ENCODE measurements at places on chromosomes 13 and 19.

DNA sequence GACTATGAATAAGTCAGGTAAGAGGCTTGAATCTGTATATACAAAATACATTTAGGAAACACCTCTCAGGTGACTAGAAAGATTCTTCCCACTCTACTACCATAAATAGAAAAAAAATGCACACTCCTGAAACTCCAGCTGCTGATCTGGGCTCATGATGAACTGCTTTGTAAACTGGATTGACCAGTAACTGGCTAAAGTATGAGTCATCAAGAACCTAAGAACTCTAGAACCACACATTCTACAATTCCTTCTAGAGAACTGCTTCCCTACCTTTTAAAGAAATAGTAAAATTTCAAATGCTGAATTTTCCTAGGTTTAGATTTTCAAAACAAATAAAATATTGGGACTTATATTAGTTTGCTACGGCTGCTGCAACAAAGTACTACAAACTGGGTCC is 55.2 kb downstream of the ELF1 start:
- no peak overlapping the region for H3K4me3 ChIP-seq
- peaks cover 63% of the 10 kb centered on the region for H3K4me1 ChIP-seq
- no peak overlapping the region for H3K27ac ChIP-seq

DNA sequence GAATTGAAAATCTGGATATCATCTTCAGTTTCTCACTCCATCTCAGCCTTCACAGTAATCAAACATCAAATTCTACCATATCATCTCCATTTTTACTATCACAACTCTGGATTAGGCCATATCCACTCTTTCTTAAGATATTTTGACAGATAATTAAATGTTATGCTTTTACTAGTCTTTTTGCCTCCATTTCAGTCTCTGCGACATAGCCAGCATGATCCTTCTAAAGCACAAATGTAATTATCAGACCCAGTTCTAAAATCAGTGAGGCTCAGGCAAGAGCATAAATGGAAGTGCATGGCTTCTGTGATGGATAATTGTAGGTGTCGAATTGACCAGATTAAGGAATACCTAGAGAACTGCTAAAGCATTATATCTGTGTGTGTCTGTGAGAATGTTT is 307.7 kb downstream of the PCDH20 start:
- H3K27me3 ChIP-seq, result no peaks in the 10 kb centered on the region
- H3K4me3 ChIP-seq, result no peak overlapping the region
- no peak overlapping the region for H3K27ac ChIP-seq
- H3K4me1 ChIP-seq, result no peaks in the 10 kb centered on the region
- no peaks in the 10 kb centered on the region for H3K36me3 ChIP-seq

GRCh38 chr19:939439-939838 is 13.6 kb downstream of the ARID3A start:
- no peak for DNase-seq
- H3K27me3 ChIP-seq, result no peaks in the 10 kb centered on the region
- H3K27ac ChIP-seq, result no peak overlapping the region
- no peak overlapping the region for H3K4me3 ChIP-seq

DNA sequence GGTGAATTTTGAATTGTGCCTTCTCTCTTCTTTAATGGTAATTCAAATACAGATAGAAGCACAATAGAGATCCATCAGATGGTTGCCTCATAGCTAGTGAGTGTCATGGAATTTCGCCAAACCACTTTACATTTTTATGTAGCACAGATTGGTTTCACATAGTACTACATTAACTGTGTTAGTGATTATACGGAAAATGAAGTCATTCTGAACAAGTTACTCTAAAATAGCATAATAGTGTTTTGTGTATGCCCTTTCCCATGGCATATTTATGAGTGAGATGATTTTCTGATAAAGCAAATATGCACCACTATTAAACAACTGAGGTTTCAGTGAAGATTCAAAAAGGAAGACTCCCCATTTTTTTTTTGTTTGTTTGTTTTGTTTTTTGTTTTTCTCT is 1623.5 kb downstream of the PCDH9 start:
- H3K4me1 ChIP-seq, result no peaks in the 10 kb centered on the region
- DNase-seq, result no peak
- no peak overlapping the region for H3K4me3 ChIP-seq
- H3K27ac ChIP-seq, result no peak overlapping the region
- H3K36me3 ChIP-seq, result no peaks in the 10 kb centered on the region

GRCh38 chr13:44230736-44231135 is 142.9 kb upstream of the SERP2 start:
- H3K36me3 ChIP-seq, result no peaks in the 10 kb centered on the region
- no peak for DNase-seq
- H3K27me3 ChIP-seq, result peaks cover 5% of the 10 kb centered on the region
- no peaks in the 10 kb centered on the region for H3K4me1 ChIP-seq
- H3K4me3 ChIP-seq, result no peak overlapping the region

DNA sequence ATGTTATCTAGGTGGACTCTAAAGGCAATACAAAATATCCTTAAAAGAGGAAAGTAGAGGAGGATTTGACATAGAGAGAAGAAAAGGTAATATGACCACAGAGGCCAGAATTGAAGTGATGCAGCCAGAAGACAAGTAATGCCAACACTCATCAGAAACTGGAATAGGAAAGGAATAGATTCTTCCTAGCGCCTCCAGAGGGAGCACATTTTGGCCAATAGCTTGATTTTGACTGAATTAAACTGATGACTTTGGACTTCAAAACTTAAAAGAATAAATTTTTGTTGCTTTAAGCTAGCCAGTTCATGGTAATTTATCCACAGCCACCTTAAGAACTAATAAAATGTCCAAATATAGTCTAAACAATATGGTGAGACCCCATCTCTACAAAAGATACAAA is 1921.9 kb downstream of the OLFM4 start:
- H3K27ac ChIP-seq, result no peak overlapping the region
- DNase-seq, result no peak
- no peaks in the 10 kb centered on the region for H3K4me1 ChIP-seq

DNA sequence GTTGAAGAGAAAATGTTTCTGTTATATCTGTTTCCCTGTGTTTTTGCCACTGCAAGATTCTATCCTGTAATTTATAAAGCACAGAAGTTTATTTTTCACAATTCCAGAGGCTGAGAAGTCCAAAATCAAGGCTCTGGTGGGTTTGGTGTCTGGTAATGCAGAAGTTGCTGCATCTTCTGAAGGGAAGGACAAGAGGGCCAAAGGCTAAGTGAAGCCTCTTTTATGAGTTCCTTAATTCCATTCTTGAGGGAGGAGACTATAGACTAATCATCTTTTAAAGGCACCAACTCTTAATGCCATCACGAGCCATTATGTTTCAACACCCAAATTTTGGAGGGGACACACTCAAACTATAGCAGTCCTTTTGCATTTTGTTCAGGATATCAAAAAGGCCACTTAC is 34.1 kb upstream of the WDFY2 start:
- no peaks in the 10 kb centered on the region for H3K4me1 ChIP-seq
- no peak overlapping the region for H3K4me3 ChIP-seq
- no peaks in the 10 kb centered on the region for H3K27me3 ChIP-seq
- no peaks in the 10 kb centered on the region for H3K36me3 ChIP-seq
- no peak for DNase-seq

GRCh38 chr13:30186634-30187415 is 120.5 kb downstream of the KATNAL1 start:
- no peak overlapping the region for H3K27ac ChIP-seq
- no peaks in the 10 kb centered on the region for H3K36me3 ChIP-seq
- no peaks in the 10 kb centered on the region for H3K27me3 ChIP-seq
- no peak for DNase-seq
- no peak overlapping the region for H3K4me3 ChIP-seq

DNA sequence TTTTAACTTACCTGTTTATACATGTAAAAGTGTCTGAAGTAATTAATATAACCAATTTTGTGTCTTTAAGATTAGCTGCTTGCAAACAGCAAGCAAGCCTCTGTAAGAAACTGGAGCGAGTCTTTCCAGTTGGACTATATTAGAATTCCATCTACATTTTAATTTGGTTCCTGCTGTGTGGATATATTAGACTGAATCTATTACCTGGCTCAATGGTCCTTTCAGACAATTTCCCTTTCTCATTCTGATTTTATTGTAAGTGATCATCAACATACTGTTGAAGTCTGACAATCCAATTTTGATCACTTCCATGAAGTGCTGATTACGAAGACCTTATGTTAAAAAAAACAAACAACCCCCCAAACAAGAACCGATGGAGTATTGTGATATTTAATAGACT is 72.3 kb downstream of the GPC5 start:
- no peaks in the 10 kb centered on the region for H3K36me3 ChIP-seq
- no peak overlapping the region for H3K4me3 ChIP-seq
- no peaks in the 10 kb centered on the region for H3K4me1 ChIP-seq
- no peak overlapping the region for H3K27ac ChIP-seq

DNA sequence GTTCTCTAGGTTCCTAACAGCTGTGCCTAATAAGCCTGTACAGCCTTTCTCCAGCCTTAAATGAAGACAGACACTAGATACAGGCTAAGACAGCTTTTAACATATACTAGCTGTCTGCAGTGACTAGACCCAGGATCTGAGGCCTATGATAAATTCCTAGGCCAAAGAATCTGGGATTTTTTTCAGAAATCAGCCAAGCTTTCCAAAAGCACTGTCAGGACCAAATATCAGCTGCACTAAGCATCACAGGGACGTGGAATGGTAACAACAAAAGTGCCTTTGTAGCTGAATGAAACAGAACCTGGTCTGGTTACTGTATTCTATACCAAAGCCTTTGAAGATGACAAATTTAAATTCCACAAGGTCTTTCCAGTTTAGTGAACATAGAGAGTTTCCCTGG is 77.9 kb upstream of the DOCK9 start:
- no peak overlapping the region for H3K4me3 ChIP-seq
- no peak overlapping the region for H3K27ac ChIP-seq
- peaks cover 66% of the 10 kb centered on the region for H3K4me1 ChIP-seq
- no peaks in the 10 kb centered on the region for H3K27me3 ChIP-seq
- no peak for DNase-seq
- no peaks in the 10 kb centered on the region for H3K36me3 ChIP-seq

GRCh38 chr13:40756042-40756441 is 14.9 kb downstream of the MRPS31 start:
- no peaks in the 10 kb centered on the region for H3K4me1 ChIP-seq
- H3K36me3 ChIP-seq, result peaks cover 71% of the 10 kb centered on the region

DNA sequence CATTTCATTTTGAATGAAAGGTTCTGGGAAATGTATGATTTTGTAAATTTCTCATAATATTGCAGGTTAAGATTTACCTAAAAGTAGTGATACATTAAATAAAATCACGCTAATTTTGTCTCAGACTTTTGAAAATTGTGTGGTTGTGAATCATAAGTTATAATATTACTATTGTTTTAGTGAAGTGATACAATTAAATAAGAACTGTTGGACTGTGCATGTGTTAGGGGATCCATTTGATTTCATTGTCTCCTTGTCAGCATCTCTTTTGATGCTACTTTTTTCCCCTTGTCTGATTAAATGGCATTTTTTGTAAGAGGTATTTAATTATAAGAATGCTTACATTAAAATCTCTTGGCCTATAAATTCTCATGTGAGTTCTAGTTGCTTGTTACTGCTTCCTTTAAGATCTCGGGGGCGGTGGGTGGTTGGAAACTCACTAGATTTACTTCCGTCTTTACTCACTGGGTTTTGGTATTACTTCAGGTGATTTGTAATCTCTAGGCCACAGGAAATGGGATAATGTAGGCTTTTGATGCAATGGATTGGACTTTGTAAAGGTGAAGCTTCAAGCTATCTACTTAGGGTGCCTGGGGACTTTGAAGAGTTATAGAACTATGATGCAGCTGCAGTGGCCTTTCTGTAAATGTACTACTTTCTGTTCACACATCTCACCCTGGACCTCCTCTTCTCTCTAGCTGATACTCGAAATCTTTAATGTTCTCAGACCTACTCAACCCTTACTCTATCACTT is 66.5 kb downstream of the PAN3 start:
- no peaks in the 10 kb centered on the region for H3K27me3 ChIP-seq
- peaks cover 26% of the 10 kb centered on the region for H3K36me3 ChIP-seq

DNA sequence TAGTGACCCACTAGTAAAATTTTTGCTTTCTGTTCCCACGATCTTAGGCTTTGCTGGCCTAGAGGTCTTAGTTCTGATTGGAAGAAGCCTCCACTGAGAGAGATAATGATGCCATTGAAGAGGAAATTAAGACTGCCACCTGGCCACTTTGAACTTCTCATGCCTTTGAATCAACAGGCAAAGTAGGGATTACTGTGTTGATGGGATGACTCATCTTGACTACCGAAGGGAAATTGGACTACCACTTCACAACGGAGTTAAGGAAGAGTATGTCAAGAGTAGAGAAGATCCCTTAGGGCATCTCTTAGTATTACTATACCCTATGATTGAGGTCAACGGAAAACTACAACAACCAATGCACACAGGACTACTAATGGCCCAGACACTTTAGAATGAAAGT is 12.7 kb upstream of the FREM2 start:
- H3K4me1 ChIP-seq, result no peaks in the 10 kb centered on the region
- no peaks in the 10 kb centered on the region for H3K36me3 ChIP-seq
- no peak overlapping the region for H3K4me3 ChIP-seq

DNA sequence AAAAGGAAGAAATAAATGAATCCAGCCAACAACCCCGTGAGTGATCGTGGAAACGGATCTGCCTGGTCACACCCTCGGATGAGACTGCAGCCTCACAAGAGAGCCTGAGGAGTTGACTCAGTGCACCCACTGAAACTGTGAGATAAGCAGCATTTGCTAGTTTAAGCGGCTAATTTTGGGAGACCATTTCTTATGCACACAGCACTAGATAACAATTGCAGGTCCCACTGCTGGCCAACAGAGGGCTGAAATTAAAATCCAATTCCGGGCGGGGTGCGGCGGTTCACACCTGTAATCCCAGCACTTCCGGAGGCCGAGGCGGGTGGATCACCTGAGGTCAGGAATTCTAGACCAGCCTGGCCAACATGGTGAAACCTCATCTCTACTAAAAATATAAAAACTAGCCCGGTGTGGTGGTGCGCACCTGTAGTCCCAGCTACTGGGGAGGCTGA is 3.6 kb downstream of the UQCR11 start:
- peaks cover 48% of the 10 kb centered on the region for H3K4me1 ChIP-seq
- no peaks in the 10 kb centered on the region for H3K27me3 ChIP-seq
- no peak for DNase-seq
- peaks cover 35% of the 10 kb centered on the region for H3K36me3 ChIP-seq
- no peak overlapping the region for H3K4me3 ChIP-seq
- no peak overlapping the region for H3K27ac ChIP-seq

GRCh38 chr19:31126236-31126635 is 223.0 kb downstream of the TSHZ3 start:
- H3K36me3 ChIP-seq, result no peaks in the 10 kb centered on the region
- H3K27me3 ChIP-seq, result no peaks in the 10 kb centered on the region
- no peak overlapping the region for H3K4me3 ChIP-seq
- no peak overlapping the region for H3K27ac ChIP-seq
- no peak for DNase-seq

DNA sequence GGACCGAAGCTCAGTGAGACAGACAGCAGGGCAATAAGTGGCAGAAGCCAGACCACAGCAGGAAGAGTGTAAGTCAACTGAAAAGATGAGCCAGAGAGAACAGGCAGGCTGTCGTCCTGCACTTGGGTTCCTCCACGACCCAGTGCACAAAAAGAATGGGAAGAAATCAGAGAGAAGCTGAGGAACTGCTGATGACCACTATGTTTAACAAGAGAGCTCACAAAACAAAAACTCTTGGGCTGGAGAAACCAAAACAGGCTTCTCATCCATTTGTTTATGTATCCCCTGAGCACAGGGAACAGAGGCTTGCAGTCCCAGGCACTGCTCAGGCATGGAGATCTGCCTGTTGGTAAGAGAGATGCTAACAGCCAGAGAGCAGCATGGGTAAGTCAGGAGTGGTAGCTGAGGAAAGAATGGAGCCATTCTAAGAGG is 14.0 kb downstream of the AKAP8L start:
- H3K36me3 ChIP-seq, result peaks cover 72% of the 10 kb centered on the region
- peaks cover 9% of the 10 kb centered on the region for H3K4me1 ChIP-seq
- H3K4me3 ChIP-seq, result no peak overlapping the region
- DNase-seq, result no peak
- no peaks in the 10 kb centered on the region for H3K27me3 ChIP-seq

Measured in CD4-positive, alpha-beta T cell (primary cell).